ENCODE measurements at places on chromosomes 12 and 14. TPM values are rescaled to one million over a fixed set of nuclear protein-coding genes. Genes with fewer than 3 reads are reported as not detected.

Gene REM2
- 0.33 TPM for total RNA-seq

Gene CD69
- 97.9 TPM for total RNA-seq

Gene AQP2
- not detected for total RNA-seq

Gene LRRC43
- not detected for total RNA-seq

DNA sequence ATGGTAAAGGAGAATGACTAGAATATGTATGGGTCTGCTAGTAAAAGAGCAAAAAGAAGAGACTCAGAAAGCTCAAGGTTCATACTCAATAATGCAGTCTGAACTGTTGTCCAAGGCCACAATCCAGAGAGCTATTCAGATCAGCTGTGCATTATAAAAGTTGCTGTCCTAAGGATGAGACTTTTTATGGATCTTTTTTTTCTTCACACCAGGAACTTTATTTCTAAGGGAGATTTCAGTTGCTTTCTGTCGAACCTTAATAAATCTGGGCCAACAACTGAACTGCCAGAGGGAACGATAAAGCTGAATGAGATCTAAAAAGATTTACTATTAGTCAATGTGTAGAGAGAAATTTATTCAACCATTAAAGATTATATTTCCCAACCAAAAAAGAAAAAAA lies 948.3 kb upstream of the NOVA1 start:
- DNase-seq, result no peak

- peak; percentile 8 for DNase-seq
Observed at GRCh38 chr12:78863482-78864402, 832 bp upstream of the SYT1 start.

GRCh38 chr14:56549721-56550120 lies 29.9 kb upstream of the TMEM260 start:
- no peak for DNase-seq

GRCh38 chr14:96370528-96370927 lies 7.2 kb downstream of the GSKIP start:
- no peak for DNase-seq

DNA sequence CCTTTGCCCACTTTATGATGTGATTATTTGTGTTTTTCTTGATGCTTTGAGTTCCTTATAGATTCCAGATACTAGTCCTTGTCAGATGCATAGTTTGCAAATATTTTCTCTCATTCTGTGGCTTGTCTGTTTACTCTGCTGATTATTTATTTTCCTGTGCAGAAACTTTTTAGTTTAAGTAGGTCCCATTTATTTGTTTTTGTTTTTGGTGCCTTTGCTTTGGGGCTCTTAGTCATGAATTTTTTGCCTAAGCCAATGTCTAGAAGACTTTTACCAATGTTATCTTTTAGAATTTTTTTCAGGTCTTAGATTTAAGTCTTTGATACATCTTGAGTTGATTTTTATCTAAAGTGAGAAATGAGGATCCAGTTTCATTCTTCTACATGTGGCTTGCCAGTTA lies 667.3 kb downstream of the SLC16A7 start:
- no peak for DNase-seq

All from activated CD4-positive, alpha-beta T cell treated with anti-CD3 and anti-CD28 coated beads for 36 hours (primary cell).